Vagina (tissue), 2 donors: ENCODE measurements at places on chromosomes 4 and X.

- no peak for DNase-seq
Measured at GRCh38 chr4:3740256-3740655, 25.9 kb upstream of the ADRA2C start.

DNA sequence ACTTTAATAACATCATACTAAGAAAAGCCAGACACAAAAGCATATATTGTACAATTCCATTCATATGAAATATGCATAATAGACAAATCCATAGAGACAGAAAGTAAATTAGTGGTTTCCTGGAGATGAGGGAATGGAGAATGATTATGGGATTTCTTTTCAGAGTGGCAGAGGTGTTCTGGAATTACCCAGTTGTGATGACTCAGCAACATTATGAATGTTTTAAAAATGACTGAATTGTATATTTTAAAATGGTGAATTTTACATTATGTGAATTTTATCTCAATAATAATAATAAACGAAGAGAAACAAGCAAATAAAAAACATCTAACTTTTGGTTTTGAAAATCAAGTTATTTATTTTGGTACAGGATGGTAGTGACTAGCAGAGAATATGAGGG is 11.2 kb downstream of the ZXDA start:
- no peak for DNase-seq

DNA sequence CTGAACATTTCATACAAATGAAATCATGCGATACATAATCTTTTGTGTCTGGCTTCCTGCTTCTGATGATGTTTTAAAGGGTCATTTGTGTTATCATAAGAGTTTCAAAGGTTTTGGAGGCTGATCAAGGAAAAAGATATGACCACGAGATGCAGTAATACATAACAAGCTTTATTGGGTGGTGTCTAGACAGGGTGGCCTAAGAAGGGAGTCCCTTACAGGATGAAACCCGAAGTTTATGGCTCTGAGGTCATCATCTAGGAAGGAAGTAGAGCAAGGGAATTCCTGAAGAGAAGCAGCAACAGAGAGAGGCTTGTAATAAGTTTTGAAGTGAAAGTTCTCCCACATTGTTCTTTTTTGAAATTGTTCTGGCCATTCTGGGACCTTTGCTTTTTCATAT is 40.8 kb upstream of the SOD3 start:
- DNase-seq: no peak

DNA sequence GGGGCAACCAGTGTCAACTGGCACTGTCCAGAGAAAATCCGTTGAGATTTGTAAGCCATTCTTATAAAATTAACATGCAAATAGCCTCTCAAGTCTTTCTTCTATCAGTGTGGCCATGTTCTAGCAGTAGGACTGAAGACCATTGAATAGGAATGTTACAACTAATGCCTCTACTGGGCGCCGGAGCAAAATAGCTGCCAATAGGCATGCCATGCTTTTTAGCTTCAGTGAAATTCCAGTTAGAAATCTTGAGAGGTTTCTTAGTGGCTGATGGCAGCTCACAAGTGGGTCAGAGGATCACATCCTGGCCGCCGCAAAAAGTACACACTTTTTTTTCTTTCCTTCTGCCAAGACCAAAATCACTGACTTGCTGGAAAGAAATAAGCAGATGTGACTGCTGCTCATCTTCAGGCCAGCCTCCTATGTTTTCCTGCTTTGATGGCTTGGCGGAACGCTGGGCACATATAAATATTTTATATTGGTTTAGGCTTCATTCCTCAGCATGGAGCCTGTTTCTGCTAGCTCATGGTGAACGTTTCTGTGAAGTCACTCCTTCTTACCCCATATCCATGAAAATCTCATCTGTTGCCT is 293.1 kb downstream of the TENM3 start:
- DNase-seq: no peak

DNA sequence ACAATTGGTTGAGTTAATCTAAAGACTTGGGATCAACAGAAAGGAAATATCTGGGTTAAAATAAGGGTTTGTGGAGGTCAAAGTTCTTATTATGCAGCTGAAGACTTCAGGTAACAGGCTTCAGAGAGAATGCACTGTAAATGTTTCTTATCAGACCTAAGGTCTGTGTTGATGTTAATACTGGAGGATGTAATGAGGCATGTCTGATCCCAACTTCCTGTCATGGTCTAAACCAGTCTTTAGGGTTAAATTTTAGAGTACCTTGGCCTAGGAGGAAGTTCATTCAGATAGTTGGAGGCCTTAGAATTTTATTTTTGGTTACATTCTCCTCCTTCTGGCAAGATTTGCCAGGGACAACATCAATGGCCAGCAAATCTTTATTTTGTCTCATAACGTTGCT is 72.1 kb upstream of the GC start:
- no peak for DNase-seq

DNA sequence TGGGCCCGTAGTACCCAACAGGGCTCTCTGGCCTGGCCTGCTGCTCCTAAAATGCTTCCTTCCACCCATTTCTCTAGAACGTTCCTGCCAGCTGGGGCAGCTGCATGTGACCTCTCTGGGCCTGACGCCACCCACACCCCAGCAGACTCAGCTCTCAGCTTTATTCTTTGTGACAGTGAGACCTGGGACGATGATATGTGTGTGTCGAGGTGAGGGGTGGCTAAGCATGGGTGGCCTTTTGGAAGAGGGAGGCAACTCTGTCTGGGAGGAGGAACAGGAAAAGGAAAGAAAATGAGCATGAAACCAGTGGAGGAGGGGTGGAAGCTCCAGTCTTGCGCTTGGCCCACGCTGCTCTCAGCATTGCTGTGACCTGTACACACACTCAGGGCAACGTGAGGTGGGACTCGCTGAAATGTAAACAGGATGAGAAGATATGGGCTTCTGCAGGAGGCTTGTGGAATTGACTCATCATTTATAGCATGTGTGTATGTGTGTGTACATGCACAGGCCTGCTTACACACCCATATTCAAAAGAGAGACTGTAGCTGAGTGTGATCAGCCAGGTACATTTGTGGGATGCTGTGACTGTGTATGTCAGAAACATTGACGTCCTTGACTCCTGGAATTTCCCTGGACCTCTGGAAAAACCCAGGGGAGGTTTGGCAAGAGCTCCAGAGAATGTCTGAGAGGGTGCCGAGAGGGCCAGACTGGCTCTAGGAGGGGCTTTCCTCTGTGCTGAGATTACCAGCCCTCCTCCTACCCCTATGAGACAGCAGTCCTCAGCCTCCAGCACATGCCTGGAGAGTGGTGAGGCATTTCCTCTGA is 137.9 kb downstream of the PJA1 start:
- DNase-seq: peak; percentile 85

GRCh38 chrX:675279-675954 is 44.8 kb downstream of the SHOX start:
- DNase-seq: no peak

GRCh38 chr4:25795566-25796454 is 67.0 kb downstream of the SEL1L3 start:
- no peak for DNase-seq

DNA sequence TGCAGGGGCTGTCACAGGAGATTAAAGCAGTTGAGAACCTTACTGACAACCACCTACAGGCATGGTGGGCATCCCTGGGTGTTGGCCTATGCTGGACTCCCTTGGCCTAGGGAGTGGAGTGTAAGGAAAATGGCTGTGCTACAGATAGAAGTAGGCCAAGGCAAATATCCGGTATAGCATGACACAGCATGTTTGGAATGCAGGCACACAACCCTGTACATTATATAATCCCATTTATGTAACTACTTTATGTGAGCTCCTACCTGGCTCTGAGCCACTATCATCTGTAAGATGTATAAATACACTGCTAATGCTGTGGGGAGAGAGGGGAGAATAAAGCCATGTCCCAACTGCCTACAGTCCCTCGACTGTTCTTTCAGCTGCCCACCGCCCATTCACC is 38.7 kb upstream of the KCTD8 start:
- no peak for DNase-seq

DNA sequence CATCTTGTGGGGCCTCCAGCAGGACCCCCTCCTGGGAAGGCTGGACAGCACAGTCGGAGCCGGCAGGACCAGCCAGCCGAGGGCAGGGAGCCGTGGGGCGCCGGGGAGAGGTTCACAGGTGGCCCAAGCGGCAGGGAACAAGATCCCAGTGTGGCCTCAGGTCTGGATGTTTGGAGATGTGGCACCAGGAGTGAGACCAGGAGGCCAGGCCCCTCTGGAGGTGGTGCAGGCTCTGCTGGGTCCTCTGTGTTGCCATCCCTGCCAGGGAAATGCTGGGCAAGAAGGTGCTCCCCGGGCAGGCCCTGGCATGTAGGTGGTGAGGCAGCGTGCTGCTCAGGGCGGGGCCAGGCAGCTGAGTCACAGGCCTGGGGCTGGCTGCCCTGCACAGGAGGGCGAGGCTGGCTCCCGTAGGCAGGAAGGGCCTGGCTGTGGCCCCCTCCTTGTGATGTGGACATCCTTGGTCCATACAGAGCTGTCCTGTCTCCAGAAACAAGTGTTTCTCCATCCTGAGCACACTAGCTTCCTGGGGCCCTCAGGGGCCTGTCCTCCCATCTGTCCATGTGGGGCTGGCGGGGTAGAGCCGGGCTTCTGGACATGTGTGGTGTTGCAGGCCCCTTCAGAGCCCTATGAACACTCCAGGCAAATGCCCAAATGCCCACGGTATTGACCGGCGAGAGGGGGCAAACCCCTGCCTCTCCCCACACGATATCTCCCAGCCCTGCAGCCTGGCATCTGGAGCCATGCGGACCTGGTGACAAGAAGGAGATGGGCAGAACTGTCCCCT is 4.8 kb upstream of the HGFAC start:
- DNase-seq: no peak

GRCh38 chrX:133415276-133416105 is at the start of gene GPC4:
Gene GPC4 (minus strand): TSS chrX:133415489. CDS start chrX:133414965, 524 bp downstream.
- no peak for DNase-seq

DNA sequence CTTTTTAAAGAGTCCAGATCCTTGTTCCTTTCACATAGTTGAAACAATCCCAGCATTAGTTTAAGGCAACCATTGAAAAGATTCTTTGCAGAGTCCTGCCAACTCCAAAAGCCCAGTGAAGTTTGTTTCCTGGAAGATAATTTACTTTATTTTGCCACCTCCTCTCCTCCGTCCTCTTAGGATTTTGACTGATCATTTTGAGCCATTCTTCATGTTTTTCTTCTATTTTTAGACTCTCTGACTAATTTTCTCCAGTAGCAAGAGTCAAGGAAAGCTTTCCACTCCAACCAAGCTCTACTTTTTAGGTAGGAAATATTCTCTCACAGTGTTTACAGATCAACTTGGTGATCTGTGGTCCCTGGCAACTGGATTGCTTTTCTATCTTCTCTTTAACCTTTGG is 10.3 kb downstream of the NCBP2L start:
- no peak for DNase-seq

- no peak for DNase-seq
Measured at GRCh38 chrX:31038575-31039326, 33.1 kb downstream of the FTHL17 start.

- no peak for DNase-seq
Measured at GRCh38 chr4:5398056-5398455, 310.3 kb downstream of the EVC2 start.

- no peak for DNase-seq
Measured at GRCh38 chr4:56910172-56910967, 2.7 kb downstream of the REST start.

DNA sequence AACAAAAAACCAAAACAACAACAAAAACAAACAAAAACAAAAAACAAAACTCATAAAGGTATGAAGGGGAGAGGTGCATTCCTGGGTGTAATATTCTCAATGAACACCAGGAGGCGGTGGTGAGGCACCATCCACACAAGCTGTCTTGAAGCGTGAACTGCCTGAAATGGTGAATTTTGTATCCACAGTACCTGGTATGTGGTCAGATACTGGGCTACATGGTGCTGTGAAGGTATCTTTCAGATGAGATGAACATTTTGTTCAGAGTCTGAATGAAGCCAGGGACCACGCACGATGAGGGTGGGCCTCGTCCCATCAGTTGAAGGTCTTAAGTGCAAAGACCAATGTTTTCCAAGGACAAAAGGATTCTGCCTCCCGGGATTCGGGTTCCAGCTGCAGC is 58.5 kb downstream of the ASMT start:
- DNase-seq: no peak

DNA sequence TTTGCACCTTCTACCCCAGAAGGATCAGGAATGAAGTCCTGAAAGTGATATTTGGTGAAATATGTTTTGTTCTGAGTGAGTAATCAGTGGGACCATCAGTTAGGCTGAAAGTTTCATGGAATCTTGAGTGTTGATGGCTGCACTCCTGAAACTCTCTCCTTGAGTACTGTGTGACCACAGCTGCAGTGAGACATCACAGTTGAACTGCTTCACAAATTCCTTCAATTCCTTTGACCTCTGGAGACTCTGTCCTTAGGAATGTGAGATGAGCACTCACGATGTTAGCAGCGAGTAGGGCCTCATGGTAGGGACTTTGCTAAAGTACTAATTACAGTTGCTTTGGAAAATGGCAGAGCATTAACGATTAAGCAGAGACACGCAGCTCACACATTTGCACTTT is 142.9 kb upstream of the SLC4A4 start:
- DNase-seq: no peak

GRCh38 chr4:89213382-89213701 is 94.3 kb downstream of the GPRIN3 start:
- DNase-seq: no peak

GRCh38 chr4:157722146-157722545 is 450.7 kb downstream of the GASK1B start:
- no peak for DNase-seq

DNA sequence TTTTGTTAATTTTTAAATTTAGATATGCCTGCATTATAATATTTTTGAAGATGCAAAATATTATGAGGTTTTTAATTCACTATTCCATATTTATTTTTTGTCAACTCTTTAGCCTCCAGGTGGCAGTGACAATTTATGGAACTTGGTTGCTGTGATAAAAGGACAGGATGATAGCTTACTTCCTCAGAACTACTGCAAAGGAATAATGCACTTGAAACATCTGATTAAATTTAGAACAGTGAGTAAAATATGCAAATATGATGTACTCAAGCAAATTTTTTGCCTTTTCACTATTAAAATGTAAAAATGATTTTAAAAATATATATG is 45.1 kb downstream of the SPATA4 start:
- DNase-seq: no peak

- no peak for DNase-seq
Measured at GRCh38 chr4:71602289-71602900, 181.5 kb downstream of the GC start.

DNA sequence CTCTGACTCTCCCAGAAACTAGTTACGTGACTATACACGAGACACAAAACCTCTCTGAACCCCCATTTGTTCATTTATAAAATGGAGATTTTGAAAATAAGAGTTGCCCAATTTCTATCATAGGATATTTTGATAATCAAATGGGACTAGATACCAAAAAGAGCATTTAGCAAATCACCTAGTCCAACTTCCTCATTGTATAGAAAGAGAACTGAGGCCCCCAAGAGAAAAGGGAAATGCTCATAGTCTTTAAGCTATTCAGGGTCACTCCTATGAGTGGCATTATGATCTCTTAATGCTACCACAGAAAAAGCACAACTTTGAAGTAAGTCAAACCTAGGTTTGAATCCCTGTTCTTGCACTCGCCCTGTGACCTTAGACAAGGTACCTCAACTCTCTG is 62.7 kb downstream of the BMP15 start:
- DNase-seq: no peak

GRCh38 chrX:86051741-86052140 is 4.4 kb upstream of the CHM start:
- no peak for DNase-seq

- DNase-seq: no peak
Measured at GRCh38 chrX:36898301-36898700, 109.9 kb upstream of the FAM47C start.

- no peak for DNase-seq
Measured at GRCh38 chr4:176779421-176779820, 13.3 kb downstream of the VEGFC start.

- DNase-seq: no peak
Measured at GRCh38 chr4:15186806-15187205, 184.5 kb downstream of the CPEB2 start.
